ENCODE measurements at places on chromosomes 16 and 17.

- no peak for DNase-seq
Observed at GRCh38 chr17:55760643-55761355, 9.9 kb downstream of the PCTP start.

GRCh38 chr17:50274142-50274896, at the start of gene TMEM92:
TSS of gene TMEM92 (plus strand) at chr17:50274466. CDS start at chr17:50274502, 36 bp downstream.
- no peak for DNase-seq

- DNase-seq, result peak; percentile 9
Observed at GRCh38 chr17:78019367-78019975, 61.0 kb downstream of the TNRC6C start.

DNA sequence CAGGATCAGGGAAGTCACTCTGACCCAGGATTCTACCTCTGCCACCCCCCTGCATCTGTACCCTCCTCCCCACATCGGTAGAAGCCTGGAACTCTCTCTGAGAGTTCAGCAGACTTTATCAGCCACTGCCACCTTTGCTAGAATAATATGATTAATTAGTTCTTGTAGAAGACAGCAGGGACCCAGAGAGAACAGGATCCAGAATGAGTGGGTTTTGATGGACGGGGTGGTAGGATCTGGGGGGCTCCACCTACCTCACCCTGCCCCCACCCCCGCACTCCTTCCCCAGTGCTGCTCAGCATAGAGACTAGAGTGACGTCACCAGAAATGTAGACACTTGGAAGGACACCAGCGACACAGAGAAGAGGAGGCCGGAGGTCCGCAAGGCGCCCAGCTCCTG, 33.5 kb downstream of the ABCC6 start:
- DNase-seq, result no peak

DNA sequence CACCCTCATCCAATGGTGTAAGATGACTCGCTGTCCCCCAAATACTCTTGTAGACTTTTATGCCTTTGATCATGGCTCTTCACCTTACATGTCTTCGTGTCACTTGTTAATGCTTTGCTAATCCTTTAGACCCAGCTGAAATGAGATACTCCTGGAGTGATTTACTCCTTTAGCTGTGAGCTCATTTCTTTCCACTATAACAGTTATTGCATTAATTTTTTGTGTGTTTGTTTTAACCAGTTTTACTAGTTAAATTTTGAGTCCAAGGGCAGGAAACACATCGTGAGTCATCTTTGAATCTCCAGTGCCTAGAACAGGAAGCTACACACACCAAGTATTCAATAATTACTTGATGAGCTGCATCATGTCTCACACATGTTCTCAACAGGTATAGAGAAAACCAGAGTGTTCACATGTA, 6.5 kb upstream of the CTCF start:
- DNase-seq, result no peak
